ENCODE measurements at places on chromosomes 2 and 18. TPM values are rescaled to one million over a fixed set of nuclear protein-coding genes. Genes with fewer than 3 reads are reported as not detected.

TUBA4A gene
- total RNA-seq, result 67.3 TPM

CDCA7 gene
- total RNA-seq, result 75.7 TPM

RNF152 gene
- total RNA-seq, result 2.2 TPM

HSBP1L1 gene
- total RNA-seq, result 1.0 TPM

BMP10 gene
- not detected for total RNA-seq

TNFAIP6 gene
- total RNA-seq, result 2.0 TPM

OTX1 gene
- total RNA-seq, result 3.3 TPM

- DNase-seq, result no peak
Measured at GRCh38 chr18:4511166-4511565, 56.1 kb upstream of the DLGAP1 start.

DNA sequence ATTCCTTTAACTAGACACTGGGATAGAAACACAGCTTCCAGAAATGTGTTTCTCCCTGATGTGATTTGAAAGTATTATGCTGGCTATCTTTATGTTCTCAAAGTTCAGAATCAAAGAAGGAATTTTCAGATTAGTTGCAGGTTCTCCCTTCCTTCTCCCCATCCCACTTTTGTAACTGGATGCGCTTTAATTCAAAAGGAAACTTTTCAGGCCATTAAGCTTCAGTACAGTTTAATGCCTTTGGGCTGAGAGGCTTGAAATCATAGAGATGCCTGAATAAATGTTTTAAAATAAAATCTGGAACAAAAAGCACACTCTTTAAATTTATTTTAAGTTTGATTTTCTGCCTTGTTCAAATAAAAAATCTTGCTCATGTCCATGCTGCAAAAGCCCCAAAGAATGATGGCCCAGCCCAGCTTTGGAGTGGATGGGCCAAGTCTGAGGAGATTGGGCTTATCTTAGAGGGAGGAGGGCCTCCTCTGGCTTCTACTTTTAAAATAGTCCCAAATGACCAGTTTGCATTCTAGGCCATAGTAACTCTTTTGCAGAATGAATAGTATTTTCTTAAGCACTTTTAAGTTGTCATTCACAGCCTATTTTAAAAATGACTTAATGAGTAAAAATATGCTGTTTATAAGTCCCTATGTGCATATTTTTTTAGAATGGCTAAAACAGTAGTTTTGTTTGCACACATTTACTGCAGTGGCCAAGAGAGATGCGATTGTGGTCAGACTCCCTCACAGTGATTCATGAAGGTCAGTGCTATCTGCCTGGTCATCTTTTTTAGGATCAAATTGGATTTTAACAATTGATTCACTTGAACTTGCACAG, 129.2 kb downstream of the MTX2 start:
- no peak for DNase-seq

GRCh38 chr2:69579536-69579935, 64.0 kb downstream of the AAK1 start:
- DNase-seq, result no peak

DNA sequence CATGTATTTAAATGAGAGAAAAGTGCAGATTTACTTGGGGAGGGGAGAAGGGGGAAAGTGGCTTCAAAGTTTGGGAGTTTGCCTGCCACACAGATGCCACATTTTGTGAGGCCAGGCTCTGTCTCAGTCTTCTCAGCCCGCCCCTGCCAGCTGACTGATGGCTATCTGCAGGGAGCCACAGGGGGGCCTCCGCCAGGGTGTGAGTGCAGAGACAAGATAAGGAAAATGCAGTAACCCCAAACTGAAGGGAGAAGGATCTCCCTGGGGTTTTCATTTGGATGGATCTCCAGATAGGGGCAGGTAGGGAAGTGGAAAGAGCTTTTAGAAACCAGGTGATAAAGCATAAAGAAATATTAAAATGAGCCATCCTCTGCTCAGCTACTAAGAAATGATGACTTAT, 128.8 kb downstream of the ZNF521 start:
- peak; percentile 2 for DNase-seq

- DNase-seq, result no peak
Measured at GRCh38 chr2:25311865-25312575, 29.7 kb downstream of the DNMT3A start.

GRCh38 chr2:154495455-154495868, 203.0 kb upstream of the KCNJ3 start:
- DNase-seq, result no peak

- no peak for DNase-seq
Measured at GRCh38 chr18:4839639-4840038, 357.4 kb downstream of the AKAIN1 start.

GRCh38 chr2:31555967-31556706, 24.6 kb downstream of the SRD5A2 start:
- no peak for DNase-seq

DNA sequence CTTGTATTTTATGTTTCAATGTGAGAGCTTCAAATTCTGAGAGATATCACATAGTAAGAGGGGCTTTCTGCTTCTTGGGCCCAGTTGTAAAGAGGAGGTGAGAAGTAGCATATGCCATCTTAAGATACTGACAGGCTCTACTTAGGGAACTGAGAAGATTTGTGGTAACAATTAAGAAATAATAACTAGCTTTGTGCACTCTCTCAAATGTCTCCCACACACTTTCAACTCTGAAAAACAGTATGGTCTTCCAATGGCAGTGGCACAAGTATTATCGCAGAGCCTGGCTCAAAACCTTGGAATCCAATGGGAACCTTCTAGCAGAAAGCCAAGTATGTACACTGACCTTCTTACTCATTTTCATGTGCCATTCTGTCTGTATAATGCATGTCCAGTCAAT, 80.3 kb upstream of the FAM237A start:
- DNase-seq, result no peak

DNA sequence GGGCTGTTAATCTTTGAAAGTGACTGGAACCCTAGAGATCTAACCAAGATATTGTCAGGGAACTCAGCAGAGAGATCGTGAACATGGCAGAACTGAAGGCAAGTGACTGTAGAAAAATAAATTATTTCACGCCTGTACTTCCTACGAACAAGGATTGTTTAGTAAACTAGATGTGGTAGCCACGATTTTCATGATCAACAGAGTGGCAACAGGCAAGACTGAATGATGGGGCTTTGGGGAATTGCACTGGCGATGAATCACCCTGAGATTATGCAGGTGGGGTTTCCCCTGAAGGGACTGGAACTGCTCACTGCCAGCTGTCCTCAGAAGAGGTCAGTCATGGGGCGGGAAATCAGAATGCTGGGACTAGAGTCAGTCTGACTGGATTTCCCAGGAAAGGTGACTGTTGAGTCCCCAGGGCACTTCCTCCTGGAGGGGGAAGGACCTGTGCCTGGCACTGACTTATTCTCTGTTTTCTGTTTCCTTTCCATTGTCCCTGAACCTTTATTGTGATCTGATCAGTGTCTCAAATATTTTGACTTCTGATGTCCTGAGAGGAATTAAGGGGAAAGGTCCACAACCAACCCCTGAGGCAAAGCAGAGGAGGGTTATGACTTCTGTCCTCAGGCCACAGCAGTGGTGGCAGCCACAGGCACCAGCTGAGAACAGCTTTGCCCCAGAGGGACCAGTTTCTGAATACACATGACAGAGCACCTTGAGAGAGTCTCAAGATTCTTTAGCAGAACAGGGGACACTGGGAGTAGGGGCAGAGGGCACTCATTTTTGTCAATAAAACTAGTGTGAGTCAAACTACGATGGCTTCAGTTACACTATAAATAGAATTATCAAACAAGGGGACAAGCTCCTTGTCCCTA, 70.0 kb downstream of the NAB1 start:
- DNase-seq, result no peak

DNA sequence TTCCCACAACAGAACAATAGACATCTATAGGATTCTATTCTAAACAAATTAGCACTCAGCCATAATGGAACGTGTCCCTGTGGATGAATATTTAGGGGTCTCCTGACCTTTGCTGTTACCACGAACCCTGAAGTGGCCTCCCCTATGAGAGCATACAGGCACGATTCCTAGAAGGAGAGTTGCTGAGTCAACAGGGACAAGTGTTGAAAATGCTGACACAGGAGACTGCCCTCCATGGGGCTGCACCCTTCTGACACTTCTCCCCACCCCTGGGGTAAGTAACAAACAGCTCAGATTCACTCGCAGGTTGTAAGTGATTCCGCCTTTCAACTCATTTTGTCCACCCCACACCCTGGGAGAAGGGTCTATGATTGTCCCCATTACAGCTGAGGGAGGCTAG, 14.1 kb upstream of the STK25 start:
- DNase-seq, result no peak

DNA sequence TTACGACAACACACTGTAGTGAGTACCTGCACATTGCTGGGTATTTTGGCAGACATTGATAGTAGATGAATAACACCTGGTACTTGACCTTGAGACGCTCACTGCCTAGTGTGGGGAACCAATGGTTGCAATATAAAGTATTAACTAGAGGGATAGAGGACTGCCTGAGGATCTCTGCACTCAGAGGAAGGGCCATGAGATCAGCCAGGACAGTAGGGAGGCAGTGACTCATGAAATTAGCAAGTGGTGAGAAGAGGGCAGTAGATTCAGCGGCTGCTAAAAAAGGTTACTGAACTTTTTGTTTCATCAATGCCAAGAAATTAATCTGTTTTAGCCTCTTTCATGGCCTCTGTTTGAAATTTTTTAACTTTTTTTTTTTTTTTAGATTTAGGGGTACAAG, 250.8 kb upstream of the TCF4 start:
- no peak for DNase-seq

DNA sequence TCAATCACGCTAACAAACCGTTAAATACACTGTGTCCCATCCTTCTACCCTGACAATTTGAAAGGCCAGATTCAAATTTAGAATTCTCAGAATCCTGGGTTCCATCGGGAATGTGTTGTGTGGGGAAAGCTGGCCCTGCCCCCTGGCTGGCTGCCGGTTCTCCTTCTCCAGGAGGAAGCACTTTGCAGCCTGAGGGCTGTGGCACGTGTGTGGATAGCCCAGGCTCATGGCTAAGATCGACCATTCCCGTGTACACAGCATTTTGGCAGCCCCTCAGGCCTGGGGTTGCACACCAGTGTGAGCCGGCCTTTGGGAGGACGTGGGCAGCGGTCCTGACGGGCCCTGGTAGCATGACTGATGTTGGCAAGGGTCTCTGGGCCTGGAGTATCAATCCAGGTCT, 51.0 kb upstream of the ROCK2 start:
- DNase-seq, result no peak

DNA sequence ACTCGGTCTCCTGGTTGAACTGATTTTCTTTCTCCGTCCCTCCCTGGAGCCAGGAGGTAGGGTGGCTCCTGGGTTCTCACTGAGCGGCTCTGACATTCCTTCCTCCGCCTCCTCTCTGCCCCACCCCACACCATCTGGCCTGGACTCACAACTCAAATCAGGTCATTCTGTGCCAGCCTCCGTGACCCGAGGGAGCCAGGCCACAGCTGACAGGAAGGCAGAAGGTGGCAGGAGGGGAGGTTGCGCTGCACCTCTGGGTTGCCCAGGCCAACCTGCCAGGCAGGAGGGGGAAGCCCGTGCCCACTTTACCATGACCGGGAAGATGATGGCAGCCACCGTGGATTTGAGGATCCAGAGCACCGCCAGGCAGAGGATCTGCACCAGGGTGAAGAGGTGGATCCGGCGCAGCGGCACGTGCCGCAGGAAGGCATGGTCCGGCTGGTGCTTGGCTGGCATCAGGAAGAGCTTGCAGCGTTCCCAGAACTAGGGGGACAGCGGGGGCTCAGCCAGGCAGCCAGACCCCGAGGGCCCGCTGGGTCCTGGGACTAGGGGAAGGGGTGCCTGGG, 28.3 kb downstream of the MTHFD2 start:
- no peak for DNase-seq

- no peak for DNase-seq
Measured at GRCh38 chr2:72788756-72789155, 37.1 kb downstream of the EXOC6B start.

- DNase-seq, result no peak
Measured at GRCh38 chr18:63137999-63138435, 181.6 kb downstream of the BCL2 start.

GRCh38 chr2:161980976-161981375, 93.0 kb downstream of the DPP4 start:
- no peak for DNase-seq

DNA sequence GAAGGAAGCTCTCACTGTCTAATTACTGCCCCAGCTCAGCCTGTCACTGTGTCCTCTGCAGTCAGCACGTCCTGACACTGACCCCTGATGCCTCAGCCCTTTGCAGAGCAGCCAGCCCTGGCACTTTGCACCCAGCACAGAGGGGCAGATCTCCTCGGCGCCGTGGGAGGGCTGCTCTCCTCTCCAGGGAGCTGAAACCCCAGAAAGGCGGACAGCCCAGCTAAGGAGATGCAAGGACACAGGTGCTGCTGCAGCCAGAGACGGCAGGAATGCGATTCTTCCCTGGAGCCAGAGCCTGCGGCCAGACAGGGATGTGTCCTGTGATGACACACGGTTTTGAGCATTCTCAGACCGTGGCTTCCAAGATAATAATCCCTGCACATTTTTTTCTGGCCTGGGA, 34.5 kb upstream of the SIX3 start:
- no peak for DNase-seq

GRCh38 chr18:57618910-57619309, 2.7 kb downstream of the NARS1 start:
- no peak for DNase-seq

GRCh38 chr18:48834413-48835031, 116.2 kb downstream of the SMAD7 start:
- no peak for DNase-seq

GRCh38 chr2:239777219-239777618, 247.9 kb downstream of the NDUFA10 start:
- DNase-seq, result no peak

DNA sequence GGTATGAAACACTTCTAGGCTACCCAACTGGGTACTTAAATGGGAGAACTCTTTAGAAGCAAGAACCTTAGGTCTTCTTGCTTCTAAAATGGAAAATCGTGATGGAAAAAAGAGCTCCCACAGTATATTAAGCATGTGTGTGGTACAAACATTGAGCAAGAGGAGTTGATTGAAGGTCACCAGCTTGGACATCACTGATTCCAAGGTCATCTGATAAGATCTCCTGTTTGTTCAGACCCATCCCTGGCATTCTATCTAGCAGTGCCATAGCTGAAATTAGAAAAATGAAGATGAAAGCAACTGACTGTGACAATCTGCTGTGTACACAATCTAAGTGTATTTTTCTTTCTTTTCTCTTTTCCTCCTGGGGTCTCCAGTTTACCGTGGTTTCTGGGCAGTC, 35.7 kb downstream of the TMEM182 start:
- no peak for DNase-seq

- no peak for DNase-seq
Measured at GRCh38 chr2:234719116-234719716, 222.3 kb upstream of the ARL4C start.

GRCh38 chr2:229931241-229931640, 8.9 kb downstream of the FBXO36 start:
- no peak for DNase-seq
